NCI-H1436 treated with DMSO at 0.1 percent for 48 hours (cell line): ENCODE measurements at places on chromosomes 6 and 20.

DNA sequence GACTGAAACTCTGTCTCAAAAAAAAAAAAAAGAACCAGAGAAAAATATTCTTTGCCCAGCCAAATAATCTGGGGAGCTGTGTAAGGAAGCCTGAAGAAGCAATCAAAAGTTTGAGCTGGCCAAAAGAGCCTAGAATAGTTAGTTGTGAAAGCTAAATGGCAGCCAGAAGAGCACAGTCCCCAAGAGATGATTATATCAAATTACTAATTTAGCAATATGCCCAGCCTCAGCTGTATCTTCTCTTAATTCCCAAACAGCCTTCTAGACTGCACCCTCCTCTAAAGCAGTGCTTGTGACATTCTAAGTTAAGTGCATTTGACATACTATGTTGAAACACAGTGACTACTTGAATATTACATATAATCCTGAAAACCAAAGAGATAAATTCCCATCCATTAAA lies 38.9 kb downstream of the CDK19 start:
- no peak for DNase-seq

GRCh38 chr6:77740380-77740779 lies 87.5 kb downstream of the MEI4 start:
- DNase-seq = no peak

DNA sequence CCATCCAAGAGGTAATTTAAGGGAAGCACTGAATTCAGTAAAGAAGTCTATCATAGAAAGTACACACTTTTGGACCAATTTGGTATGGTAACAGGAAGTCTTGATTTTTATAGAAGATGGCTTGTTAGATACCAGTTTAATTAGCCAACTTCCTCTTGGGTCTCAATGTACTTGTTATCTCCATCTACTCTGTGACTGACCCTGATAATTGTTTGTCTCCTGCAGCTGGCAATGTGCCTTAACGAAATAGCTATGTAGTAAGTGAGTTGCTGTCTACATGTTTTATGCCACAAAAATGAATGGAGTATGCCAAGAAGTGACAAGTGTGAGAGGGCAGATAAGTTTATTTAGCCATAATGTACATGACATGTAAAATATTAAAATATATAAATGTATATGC lies 410.5 kb upstream of the MAN1A1 start:
- no peak for DNase-seq

DNA sequence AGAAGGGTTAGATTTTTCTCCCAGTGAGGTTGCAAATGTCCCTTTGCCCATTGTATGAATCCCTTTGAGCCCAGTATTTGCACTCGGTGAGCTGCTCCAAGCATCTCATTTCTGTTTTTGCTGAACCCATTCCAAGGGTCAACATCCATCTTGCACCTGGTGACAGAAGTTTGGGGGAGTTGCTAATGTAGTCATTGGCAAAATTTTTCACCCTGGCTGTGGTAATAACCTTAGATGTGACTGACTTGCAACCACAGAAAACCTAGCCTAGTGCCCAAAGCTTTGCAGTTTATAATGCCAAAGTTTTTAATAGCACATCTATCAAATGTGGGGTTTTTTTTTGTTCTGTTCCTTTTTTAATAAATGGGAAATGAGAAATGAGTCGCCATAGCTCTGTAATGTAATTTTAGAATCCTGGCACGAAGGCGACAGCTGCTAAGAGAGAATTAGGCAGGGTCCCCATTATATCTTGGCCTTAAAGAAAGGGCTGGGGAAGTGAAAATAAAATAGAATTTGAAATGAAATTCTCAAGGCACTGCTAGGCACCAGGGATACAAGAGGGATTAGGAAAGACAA lies 682.8 kb downstream of the KIF16B start:
- DNase-seq = no peak

DNA sequence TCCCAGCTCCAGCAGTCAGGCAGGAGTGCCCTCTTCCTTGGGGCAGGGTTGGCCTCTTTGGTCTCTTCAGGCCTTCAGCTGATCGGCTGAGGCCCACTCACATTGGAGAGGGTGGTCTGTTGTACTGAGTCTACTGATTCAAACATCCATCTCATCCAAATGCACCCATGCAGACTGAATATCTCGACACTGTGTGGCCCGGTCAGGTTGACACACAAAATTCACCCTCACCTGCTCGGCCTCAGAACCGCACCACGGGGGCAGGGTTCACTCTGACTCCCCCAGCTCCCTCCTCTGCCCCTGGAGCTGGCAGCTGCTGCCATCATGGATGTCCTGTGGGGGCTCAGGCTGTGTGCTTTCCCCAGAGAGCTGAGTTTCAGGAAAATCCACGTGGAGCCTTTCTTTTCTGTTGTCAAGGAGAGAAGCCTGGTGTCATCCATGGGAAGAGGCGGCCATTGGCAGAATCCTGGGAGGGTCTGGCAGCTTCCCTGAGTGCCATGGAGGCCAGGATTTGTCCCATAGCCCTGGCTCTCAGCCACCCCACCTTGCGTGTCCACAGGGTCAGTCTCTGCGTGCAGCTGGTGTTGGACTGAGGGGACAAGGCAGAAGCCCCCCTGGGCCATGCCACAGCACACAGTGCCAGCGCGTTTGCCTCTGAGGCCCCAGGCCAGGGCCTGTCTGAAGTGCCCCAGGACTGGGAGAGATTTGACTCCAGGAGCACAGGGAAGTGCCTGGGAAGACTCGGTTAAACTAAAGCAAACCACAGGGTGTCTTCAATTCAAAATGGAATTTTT lies 114.1 kb downstream of the ERMARD start:
- no peak for DNase-seq

DNA sequence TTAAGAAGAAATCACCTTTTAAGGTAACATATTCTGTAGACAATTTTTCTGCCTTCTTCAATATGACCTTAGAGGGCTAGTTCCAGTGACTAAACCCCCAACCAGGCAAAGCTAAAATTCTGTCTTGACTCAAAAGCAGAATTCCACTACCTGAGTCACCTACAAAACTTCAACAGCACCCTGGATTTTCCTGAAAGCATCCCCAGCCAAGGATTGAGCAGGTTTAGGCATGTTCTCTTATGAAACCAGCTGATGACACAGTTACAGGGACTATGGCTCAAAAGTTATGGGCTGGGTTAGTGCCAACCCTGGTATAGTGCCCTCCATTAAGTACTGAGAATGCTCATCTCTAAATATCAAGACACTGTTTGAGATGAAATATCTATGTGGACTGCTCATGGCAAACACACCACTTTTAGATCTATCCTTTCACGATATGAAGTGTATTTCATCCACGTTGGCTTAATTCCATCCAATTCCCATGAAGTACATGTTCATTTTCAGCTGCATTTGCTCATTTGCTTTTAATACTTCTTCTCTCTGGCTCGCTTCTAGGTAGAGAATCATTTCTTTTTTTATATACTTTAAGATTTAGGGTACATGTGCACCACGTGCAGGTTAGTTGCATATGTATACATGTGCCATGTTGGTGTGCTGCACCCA lies 53.6 kb upstream of the TNFAIP3 start:
- DNase-seq = no peak

- DNase-seq = no peak
These were observed 39.5 kb upstream of the REV3L start for GRCh38 chr6:111522393-111523020.

DNA sequence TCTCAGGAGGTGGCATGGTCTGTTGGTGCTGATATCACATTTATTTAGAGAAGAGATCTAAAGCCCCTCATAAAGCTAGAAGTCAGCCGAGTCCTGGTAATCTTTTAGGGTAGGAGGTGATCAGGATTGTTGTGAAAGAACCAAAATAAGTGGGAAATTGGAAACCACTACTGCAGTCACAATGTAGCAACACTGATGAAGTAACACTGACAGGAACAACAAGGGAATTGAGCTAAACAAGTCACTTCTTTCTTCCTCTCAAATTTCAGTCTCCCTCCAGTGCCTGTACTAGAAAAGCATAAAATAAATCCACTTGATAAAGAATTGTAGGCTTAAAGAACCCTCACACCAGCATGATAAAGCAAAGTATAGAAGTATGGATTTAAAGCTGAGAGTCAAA lies 1509.0 kb downstream of the GRIK2 start:
- no peak for DNase-seq

- no peak for DNase-seq
These were observed 771 bp downstream of the ARFRP1 start for GRCh38 chr20:63706852-63707557.

GRCh38 chr20:9134346-9134745 lies 65.5 kb downstream of the PLCB4 start:
- no peak for DNase-seq

GRCh38 chr6:163324688-163325389 lies 89.7 kb upstream of the QKI start:
- no peak for DNase-seq

- no peak for DNase-seq
These were observed 48.8 kb downstream of the TM9SF4 start for GRCh38 chr20:32158351-32158750.

DNA sequence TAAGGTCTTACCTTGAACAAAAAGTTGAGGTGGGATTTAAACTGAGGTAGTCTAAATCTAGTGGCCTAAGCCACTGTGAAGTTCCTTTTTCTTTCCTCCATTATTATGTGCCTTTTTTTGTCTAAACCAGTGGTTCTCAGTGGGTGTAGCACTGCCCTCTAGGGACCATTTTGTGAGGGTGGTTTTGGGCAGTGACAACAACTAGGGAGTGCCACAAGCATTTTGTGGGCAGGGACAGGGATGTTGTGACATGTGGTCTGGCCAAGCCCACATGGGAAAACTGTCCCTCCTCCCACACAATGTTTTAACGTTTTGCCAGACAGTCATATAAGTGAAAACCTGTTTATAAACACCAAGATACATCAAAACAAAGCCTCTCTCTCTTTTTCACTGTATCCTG lies 899.4 kb upstream of the FLRT3 start:
- DNase-seq = no peak

- DNase-seq = no peak
These were observed at the start of gene CD24 for GRCh38 chr6:106974336-106974998. Gene CD24 (minus strand): TSS chr6:106974729. CDS start chr6:106974646, 83 bp downstream.

GRCh38 chr6:111536910-111537527 lies 54.0 kb upstream of the REV3L start:
- no peak for DNase-seq

GRCh38 chr6:157550114-157550989 lies 169.4 kb downstream of the ZDHHC14 start:
- no peak for DNase-seq

- no peak for DNase-seq
These were observed 70.5 kb upstream of the HINT3 start for GRCh38 chr6:125886021-125886420.

DNA sequence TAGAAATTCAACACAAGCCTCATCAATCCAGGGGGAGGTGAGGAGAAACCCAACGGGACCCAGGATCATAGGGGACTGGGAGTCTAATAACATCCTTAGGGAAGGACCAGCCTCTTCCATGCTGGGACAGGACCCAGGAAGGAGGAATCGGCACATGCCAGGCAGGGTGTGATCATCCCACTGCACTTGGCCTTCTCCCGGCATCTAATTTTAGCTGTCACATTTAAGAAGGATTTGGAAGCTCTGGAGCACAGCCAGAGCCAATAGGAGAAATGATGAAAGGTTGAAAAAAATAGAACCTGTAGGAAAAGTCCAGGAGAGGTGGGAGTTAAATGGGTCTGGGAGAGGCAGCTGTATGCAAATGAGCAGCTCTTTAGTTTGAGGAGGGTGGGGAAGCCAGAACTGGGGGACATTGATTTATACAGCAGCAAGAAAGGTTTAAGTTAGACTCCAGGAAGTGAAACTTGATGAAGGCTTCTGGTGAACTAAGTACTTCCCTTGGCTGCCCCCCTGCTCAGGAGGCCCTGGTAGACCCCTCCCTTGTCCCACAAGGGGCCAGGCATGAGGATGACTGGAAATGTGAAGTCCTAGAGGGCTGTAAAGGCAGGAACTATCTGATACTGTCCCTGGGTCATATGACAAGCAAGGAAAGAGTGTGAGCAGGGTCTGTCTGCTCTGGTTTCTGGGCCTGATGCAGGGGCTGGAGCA lies 260.3 kb downstream of the LRFN2 start:
- DNase-seq = no peak

- no peak for DNase-seq
These were observed 30.6 kb downstream of the DCBLD1 start for GRCh38 chr6:117512987-117513573.

GRCh38 chr20:58718121-58718563 lies 25.5 kb downstream of the NPEPL1 start:
- DNase-seq = no peak

DNA sequence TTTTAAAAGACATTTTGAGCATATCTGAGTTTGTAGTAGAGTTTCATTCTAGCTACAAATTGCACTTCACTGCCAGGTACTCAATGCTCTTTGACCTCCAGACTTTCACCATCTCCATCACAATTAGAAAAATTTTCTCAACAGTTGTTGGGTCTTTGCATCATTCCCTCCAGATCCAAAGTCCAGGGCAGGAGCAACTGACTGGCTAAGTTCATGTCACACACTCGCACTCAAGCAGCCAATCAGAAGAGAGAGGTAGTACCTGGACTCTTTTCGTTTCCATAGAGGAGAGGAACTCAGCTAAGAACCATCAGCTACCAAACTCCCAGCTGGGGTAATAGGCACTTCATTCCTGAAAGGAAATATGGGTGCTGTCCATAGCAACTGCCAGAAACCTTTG lies 9.0 kb downstream of the SPINT3 start:
- no peak for DNase-seq

DNA sequence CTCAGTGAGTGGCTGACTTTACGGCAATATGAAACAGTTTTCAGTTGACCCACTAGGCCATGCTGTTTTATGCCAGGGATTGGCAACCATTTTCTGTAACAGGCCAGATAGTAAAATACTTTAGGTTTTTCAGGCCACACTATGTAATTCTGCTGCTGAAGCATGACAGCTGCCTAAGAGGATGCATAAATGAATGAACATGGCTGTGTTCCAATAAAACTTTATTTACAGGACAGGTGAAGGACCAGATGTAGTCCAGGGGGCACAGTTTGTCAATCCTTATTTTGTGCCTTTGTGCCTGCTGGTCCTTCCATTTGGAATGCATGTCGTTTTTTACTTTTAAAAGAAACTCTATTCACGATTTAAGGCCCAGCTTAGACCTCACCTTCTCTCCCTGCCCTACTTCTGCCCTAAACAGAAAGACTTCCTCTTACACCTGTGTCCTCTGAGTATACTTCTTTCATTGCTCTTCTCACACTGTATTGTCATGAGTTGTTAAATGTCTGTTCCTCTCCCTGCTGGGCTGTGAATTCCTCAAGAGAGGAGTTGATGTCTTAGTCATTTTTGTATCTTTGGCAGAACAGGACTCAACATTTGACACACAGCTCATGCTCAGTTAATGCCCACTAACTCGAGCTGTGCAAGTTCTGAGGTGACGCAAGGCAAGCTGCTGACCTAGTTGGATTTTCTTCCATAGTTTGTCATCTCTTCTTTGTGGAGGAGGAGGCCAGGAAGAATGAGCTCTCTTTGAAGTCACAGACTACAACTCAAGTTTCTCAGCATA lies 90.1 kb upstream of the MAP7 start:
- no peak for DNase-seq

DNA sequence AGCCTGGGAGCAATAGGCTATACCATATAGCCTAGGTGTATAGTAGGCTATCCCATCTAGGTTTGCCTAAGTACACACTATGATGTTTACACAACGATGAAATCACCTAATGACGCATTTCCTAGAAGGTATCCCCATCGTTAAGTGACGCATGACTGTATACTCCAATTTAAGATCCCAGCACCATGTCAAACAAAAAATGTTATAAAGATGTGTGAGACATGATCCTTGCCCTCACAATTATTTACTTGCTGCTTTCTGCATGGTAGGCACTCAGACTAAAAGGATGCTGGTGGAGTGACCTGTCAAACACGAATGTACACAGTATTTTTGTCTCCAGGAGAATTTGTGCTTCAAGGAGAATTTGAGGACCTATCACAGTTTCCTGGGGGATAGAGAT lies 32.3 kb downstream of the SNAP25 start:
- DNase-seq = peak; percentile 7
